ENCODE measurements at places on chromosomes 5 and 9.

GRCh38 chr5:171615705-171616640 is 169.6 kb upstream of the SMIM23 start:
- DNase-seq: no peak

- no peak for DNase-seq
These were observed 71.8 kb upstream of the NIPAL4 start for GRCh38 chr5:157388111-157388710.

DNA sequence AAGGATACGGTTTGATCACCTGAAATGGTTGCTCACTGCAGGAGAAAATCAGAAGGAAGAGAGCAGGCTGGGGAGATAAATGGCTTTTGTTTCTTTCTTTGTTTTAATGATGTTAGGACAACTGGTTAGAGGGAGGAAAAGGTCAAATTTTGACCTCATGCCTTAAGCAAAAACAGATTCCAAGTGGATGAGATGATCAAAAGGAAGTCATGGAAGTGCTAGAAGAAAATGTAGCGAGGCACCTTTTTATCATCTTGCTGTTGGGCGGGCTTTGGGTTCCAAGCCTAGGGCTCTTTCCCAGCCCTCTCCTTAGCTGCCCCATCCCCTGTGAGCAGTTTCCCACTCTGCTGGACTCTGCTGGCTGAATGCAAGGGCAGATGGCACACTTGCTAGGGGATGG is 127.9 kb downstream of the ADAMTS2 start:
- no peak for DNase-seq

GRCh38 chr5:154196955-154197652 is 6.6 kb downstream of the GALNT10 start:
- DNase-seq: peak; percentile 37

DNA sequence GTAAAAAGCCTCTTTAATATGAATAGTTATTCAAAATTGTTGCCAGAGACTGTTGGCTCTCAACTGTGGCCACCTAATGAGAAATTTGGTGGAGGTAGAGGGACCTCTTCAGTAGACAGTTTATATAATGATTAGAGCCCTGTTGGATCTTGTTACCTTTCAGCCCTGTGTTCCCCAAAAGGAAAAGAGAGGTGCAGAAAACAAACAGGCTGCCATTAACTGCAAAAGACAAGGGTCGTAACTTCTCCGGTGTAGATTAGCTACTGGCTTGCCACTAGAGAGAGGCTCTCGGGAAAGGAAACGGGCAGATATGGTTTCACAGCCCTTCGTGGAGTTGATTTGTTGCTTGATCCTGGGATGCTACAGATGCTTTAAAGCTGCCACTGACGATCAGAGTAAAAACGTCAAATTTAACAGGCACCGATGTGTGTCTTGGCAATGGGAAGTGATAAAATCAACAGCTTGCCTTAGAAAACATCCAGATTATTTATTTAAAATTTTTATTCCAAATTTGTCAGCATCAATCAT is 7.8 kb downstream of the FST start:
- DNase-seq: no peak

DNA sequence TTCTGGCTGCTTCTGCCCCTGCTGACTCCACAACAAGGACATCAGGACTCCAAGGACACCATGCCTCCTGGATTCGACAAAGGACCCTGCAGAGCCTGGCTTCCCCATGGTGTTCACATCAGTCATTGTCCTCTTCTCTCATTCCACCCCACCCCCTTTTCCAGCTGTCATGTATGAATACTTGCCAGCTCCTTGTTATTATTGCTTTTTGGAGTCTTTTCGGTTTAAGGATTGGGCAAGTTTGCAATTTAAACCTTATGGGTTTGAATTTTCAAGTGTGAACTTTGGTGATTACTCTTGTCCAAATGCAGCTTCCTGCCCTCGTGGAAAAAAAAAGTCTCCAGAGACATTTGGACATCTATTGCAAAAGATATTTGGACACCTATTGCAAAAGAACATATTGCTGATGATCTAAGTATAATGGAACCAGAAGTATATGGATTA is 14.2 kb upstream of the LVRN start:
- DNase-seq: peak; percentile 59

DNA sequence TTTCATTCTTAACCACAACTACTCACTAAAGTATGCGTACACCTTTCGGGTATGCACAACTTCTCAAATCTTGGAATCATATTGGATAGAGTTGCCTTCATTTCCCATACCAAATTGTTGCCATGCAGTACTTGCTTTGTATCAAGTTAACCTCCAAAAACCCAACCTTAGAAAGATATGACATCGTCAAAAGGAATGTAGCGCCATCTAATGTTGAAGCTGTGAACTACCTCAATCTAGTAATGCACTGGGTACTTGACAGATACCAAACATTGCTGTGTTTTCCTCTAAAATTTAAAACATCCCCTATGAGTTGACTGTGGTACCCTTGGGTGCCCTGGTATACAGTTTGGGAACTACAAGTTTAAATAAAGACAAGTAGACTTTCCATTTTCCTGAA is 318.4 kb downstream of the ARL15 start:
- no peak for DNase-seq

- no peak for DNase-seq
These were observed 7.3 kb upstream of the TENT4A start for GRCh38 chr5:6705959-6706358.

DNA sequence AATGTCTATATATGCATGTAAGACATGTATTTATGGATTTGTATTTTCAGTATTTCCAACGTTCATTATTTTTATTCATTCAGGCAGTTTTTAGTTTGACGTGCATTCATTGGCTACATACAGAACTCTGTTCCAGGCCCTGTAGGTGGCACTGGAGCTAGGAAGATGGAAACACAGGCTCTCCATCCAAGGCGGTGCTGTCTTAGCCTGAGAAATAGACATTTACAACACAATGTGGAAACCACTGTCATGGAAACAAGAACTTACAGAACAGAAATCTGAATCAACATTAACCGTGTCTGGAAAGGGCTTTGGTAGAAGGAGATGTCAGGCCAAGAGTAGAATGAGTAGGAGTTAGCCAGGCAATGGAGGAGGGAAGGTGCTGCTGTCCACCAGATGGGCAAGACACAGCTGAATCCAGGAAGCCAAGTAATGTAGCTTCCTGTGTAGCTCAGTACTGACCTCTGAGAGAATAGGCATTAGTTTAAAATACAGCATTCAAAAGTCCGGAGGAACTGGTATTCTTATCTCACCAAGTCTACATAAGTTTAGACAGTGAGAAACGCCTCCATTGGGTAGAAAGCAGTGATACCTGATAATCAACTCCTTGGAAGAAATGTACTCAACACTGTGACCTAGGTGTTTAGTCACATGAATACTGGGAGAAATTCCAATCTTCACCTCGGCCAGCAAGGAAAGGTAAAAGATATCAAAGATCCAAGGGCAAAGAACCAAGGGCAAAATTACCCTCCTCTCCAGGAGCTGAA is 388.6 kb upstream of the CDH6 start:
- no peak for DNase-seq

- DNase-seq: peak; percentile 88
These were observed 1.3 kb downstream of the SEMA5A start for GRCh38 chr5:9544502-9545135.

GRCh38 chr9:373759-374206 is 159.1 kb downstream of the DOCK8 start:
- DNase-seq: no peak

Measured in GM03348 (cell line).